A172 (cell line): ENCODE measurements at places on chromosomes 7 and 10.
A peak's percentile ranks its signal among the peaks of the same experiment; 100 is the strongest.

DNA sequence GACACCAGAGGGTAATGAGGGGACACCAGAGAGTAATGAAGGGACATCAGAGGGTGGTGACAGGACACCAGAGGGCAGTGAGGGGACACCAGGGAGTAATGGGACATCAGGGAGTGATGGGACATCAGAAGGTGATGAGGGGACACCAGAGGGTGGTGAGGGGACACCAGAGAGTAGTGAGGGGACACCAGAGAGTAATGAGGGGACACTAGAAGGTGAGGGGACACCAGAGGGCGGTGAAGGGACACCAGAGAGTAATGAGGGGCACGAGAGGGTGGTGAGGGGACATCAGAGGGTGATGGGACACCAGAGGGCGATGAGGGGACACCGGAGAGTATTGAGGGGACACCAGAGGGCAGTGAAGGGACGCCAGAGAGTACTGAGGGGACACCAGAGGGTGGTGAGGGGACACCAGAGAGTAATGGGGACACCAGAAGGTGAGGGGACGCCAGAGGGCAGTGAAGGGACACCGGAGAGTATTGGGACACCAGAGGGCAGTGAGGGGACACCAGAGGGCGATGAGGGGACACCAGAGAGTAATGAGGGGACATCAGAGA is 10.6 kb downstream of the NACAD start:
- no peak for DNase-seq

DNA sequence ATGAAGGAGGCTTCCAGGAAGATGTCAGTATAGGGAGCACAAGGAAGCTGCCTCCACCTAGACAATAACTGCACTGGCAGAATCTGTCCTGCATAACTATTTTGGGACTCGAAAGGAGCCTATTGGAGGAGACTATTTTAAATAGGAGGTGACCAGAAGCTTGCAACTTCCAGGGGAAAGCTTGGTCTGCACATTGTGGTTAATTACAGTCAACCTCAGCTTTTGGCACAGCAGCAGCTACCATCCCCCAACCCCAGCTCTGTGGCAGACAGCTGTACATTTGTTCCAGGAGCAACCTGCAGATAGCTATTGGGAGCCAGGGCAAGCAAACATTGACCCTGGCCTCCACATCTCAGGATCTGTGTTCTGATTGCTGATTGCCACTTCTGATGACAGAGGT is 46.3 kb upstream of the NANOS1 start:
- peak; percentile 43 for DNase-seq

DNA sequence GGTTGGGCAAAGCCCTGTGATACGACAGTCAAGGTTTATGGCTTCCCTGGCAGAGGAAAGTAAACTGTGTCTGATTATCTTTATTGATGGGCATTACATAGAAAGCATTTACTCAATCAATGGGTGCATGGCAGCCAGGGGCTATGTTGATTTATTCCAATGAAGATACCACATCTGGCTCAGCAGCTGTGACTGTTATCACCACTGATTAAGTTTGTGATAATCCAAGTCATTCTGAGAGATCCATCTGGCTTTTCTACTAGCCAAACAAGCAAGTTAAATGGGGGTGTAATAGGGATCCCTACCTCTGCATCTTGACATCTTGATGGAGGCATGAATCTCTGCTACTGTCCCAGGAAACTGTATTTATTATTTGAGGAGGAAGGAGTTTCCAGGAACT is 86.7 kb downstream of the KLF6 start:
- DNase-seq, result no peak

GRCh38 chr7:46784732-46785131 is 797.2 kb downstream of the TNS3 start:
- peak; percentile 88 for DNase-seq
